Right forelimb (tissue), 1 donor: ENCODE measurements at places on chromosomes 6 and 20.
A peak's percentile ranks its signal among the peaks of the same experiment; 100 is the strongest.

GRCh38 chr6:108559884-108560462 lies 744 bp upstream of the FOXO3 start:
- peak; percentile 88 for DNase-seq

DNA sequence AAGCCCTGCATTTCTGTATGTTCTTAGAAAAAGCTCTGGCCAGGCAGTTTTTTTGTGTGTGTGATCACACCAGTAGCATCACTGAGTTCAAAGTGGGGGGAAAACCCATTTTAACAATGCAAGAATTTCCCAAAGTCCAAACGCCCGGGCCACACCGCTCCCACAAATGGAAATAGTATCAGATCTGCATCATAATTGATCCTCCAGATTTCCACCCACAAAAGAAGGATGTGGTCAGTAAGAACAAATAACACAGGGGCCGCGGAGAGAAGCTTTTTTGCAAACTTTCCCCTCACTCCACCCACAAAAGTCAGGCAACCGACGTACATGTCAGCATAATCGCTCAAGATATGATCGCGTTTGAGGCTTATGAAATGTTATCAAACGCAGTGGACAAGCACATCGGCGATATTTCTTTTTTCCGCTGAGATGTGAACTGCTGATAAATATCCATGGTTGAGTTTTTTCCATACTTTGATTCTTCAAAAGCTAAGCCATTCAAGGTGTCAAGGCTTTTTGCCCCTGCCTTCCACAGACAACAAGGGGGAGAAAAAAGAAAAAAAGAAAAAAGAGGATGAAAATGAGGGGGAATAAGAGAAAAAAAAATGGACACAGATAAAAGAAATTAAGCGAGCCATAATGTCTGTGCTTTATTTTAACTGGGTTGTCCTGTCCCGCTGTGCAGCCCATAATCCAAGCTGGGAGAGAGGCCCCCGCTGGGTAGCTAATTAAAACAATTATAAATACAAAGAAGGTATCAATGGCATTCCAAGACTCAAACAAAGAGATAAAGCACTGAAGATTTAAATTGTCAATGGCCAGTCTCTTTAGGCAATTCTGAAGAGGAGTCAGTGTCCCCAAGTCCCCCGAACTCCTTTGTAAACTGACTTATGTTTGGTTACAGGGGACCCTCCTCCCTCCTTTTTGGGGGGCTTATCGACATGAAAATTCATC lies 143.5 kb downstream of the ZFP64 start:
- no peak for DNase-seq

DNA sequence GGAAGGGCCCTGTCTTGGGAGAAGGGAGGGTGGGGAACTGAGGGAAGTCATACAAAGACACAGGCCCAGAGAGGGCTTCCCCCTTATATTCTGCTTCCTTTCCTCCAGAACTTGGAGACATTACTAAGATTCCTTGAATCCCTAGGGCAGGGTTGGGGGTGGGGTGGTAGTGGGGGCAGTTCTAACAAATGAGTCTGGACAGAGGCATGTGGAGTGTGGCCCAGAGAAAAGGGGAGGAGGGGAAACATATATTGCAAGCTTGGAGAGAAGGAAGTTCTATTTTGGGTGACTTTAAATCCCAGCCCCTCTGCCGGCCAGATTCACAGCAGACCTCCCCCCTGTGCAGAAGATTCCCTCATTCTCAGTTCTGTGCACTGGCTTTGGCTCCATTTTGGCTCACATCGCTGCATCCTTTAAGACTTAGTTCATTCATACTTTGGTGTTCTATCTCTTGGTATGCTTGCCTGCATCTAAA lies 43.7 kb downstream of the DAAM2 start:
- DNase-seq, result no peak

- DNase-seq, result no peak
Measured at GRCh38 chr6:158086504-158087223, 81.4 kb downstream of the SERAC1 start.

GRCh38 chr6:144423167-144423566 lies 138.0 kb downstream of the UTRN start:
- no peak for DNase-seq

- no peak for DNase-seq
Measured at GRCh38 chr6:23656255-23657194, 469.5 kb upstream of the NRSN1 start.

DNA sequence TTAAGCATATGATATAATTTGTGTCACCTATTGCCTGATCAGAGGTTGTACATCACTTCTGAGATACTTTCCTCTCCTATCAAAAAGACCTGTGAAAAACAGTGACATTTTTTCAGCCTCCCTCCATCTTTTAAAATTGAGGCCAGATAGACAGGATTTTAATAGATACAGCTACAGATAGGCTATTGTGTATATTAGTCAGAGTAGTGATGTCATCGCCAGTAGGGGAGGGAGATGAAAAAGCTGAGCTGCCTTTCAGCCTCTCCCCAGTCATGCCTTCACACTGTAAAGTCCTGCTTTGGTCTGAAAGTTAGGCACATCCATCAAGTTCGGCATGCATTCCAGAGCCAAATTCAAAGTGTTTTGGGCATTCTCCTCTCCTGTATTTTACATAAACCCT lies 7.9 kb upstream of the PABPC1L start:
- no peak for DNase-seq

- no peak for DNase-seq
Measured at GRCh38 chr6:36556281-36556680, 9.0 kb upstream of the STK38 start.

GRCh38 chr6:124200661-124201060 lies 397.0 kb downstream of the NKAIN2 start:
- DNase-seq, result no peak

DNA sequence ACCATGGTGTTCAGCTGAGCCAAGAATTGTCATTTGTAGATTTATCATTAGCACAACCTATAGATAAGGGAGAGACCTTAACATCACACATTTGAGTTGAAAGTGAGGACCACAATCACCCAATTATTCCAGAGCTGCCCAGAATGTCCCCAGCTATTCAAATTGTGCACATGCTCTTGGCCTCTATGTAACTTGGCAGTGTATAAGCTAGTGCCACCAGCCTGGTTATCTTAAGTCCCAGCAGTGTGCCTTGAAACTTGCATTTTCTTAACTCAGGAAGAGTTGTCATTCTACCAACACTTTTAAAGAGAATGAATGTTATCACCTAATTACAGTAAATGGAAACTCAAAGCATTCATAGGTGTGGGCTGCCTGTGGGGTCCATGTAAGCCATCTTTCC lies 191.1 kb downstream of the COL9A1 start:
- no peak for DNase-seq

DNA sequence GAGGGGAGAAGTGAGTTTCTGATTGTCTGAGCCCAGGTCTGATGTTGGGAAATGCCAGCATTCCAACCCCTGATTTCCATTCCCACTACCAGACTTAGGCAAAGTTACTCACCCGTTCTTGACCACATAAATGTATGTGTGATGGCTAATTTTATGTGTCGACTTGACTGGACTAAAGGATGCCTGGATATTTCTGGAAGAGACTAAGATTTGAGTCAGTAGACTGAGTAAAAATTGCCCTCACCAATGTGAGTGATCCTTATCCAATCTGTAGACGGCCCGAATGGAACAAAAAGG lies 95.8 kb upstream of the TAB2 start:
- no peak for DNase-seq

GRCh38 chr6:41646026-41646795 lies 7.9 kb downstream of the MDFI start:
- DNase-seq, result peak; percentile 40

DNA sequence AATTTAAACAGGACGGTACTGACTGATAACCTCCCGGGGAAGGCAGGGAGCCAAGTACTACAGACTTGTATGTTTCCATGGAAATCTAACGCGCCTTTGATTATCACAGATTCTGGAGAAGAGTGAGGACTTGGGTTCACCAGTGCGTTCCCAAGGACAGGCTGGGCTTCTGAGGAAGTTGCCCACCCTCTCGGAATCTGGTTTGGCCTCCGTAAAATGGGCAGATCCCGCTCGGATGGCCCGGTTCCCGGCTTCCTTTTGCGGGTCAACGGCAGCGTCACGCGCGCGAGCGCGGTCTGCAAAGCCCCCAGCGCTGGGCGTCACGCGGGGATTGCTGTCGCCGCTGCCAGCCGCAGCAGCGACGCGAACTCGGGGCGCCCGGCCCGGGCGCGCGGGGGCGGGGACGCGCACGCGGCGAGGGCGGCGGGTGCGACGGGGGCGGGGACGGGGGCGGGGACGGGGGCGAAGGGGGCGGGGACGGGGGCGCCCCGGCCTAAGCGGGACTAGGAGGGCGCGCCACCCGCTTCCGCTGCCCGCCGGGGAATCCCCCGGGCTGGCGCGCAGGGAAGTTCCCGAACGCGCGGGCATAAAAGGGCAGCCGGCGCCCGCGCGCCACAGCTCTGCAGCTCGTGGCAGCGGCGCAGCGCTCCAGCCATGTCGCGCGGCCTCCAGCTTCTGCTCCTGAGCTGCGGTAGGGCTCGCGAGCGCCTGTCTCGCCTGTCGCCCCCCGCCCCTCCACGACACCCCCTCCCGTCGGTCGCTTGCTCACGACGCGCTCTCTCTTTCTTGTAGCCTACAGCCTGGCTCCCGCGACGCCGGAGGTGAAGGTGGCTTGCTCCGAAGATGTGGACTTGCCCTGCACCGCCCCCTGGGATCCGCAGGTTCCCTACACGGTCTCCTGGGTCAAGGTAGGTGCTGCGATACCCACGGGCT lies at the start of gene CD83:
CD83 (plus strand) TSS at position 615 of the 933 bp plus-strand sequence; CDS start at position 655, 40 bp downstream.
- DNase-seq, result peak; percentile 74

DNA sequence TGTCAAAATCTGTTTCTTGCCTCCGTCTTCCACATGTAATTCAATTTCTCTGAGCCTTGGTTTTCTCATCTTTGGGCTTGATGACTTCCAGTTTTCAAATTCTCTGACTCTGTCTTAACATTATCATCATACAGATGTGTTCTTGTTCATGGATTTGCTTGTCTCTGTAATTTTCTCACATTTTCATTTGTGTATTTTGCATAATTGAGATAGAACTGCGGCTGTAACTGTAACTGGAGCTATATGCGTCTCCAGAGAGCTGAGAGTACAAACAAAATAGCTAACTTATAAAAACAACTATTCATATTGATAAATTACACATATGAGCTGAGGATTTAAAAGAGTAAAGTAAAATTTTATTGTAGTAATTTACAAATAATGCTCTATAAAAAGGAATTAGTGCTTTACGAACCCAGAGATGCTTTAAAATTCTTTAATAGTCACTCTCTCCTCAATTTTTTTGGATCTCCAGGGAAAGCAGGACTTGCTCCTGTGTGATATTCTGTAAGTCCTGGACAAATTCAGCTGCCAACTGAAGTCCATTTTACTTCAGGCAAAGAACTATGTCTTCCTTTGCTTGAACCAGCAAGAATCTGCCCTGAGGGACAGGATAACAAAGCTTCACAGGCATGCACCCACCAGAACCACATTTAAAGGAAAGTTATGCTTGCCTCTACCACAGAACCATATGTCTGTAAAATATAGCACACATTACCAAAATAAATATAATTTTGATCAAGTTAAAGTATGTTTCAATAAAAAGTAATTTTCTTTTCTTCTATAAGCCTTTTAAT lies 288.3 kb downstream of the KHDC1L start:
- no peak for DNase-seq

GRCh38 chr6:148629181-148629580 lies 117.6 kb upstream of the UST start:
- peak; percentile 70 for DNase-seq

DNA sequence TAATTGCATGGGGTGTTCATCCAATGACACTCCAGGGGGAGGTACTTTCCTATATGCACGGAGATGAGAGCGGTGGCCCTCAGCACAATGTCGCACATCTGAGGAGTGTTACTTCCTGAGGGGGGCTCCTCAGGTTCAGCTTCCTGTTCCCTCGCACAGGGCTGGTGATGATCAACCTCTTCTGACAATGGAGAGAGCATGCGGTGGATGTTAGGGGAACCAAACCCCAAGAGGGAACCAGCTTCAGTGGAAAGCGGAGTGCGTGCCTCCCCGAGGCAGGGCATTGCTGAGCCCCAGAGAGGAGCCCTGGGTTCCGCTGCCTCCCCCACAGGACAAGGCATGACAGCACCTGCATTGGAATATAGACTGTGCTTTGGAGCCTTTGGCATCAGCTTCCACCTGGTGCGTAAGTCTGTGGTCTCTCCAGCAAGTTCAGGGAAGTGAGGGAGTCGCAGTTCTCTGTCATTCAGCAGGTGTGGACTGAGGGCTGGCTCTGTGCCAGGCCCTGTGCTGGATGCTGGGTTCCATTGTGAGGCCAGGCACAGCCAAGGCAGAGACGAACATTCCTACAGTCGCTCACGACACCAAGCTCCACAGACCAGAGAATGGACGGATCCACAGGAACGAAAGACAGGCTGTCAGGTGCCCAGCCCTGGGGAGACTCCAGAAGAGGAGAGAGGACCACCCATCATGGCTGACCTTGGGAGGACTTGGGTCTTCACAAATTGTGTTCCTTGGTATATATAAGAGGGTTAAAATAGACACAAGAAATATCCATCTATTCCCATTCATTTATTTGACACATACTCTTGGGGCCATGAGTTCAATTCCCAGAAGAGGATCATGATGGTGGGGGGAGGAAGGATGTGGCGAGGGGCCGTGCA lies 3.9 kb upstream of the ZNF831 start:
- DNase-seq, result no peak

- DNase-seq, result no peak
Measured at GRCh38 chr6:56988145-56988544, 33.2 kb downstream of the BEND6 start.

GRCh38 chr6:111872401-111873177 lies 663 bp downstream of the FYN start:
- DNase-seq, result peak; percentile 77

- DNase-seq, result no peak
Measured at GRCh38 chr6:38714239-38715015, 684 bp upstream of the DNAH8 start.

GRCh38 chr6:158376631-158377081 lies 64.4 kb downstream of the TULP4 start:
- peak; percentile 63 for DNase-seq

DNA sequence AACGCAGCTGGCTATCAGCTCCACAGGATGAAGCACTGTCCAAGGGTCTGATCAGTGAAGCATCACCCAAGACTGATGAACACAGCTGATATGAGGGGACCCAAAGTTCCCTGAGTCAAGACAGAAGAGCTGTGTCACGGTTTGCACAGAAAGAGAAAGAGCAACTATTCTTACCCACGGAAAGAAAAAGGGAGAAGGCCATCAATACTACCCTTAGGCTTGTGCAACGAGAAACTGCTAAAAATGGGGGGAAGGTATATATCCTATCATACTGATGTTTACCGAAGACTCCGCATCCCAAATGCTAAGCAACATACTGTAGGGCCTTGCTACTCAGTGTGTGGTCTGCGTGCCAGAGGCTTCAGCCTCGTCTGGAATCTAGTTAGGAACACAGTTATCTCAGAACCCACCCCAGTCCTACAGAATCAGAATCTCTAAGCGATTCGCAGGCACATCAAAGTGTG lies 665 bp downstream of the FASTKD5 start:
- no peak for DNase-seq

GRCh38 chr6:110534731-110535492 lies 58.5 kb upstream of the SLC22A16 start:
- no peak for DNase-seq

- DNase-seq, result no peak
Measured at GRCh38 chr20:20759132-20759531, 46.7 kb upstream of the RALGAPA2 start.
